Left forelimb (tissue), 1 donor: ENCODE measurements at places on chromosomes 5 and 9.

- no peak for DNase-seq
Measured at GRCh38 chr9:93132946-93133680, 938 bp downstream of the NINJ1 start.

- DNase-seq = no peak
Measured at GRCh38 chr9:124183772-124184171, 74.0 kb upstream of the NEK6 start.

- DNase-seq = no peak
Measured at GRCh38 chr5:77843570-77844372, 67.6 kb upstream of the TBCA start.

GRCh38 chr5:119708076-119708790 is 78.9 kb downstream of the FAM170A start:
- DNase-seq = no peak

DNA sequence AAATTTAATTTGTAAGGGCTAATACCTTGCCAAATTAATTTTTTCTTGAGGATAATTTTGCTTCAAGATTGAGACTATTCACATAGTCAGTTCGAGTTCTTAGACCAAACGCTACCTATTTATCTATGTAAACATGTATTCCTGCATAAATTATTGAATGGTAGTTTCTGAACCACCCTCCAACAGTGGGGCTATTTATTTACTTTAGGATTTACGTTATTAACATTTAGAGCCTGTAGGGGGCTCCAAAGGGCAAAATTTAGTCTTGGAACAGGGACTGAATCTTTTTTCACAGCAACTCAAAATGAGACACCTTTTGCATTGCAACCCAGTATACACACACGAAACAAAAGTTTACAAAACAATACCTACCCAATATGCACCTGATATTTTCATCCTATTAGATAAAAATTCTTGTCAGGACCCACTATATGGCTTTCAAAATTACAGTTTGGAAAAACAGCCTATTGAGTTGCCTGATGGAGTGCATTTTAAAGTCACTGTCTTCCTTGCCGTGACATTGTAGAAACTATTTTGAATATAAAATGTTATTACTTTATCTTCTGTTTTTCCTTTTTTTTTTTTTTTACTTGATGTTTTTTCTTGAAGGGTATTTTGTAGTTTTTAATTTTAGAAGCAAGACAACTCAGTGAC is 47.1 kb upstream of the POU4F3 start:
- no peak for DNase-seq

- no peak for DNase-seq
Measured at GRCh38 chr5:40098313-40098712, 581.4 kb upstream of the PTGER4 start.

DNA sequence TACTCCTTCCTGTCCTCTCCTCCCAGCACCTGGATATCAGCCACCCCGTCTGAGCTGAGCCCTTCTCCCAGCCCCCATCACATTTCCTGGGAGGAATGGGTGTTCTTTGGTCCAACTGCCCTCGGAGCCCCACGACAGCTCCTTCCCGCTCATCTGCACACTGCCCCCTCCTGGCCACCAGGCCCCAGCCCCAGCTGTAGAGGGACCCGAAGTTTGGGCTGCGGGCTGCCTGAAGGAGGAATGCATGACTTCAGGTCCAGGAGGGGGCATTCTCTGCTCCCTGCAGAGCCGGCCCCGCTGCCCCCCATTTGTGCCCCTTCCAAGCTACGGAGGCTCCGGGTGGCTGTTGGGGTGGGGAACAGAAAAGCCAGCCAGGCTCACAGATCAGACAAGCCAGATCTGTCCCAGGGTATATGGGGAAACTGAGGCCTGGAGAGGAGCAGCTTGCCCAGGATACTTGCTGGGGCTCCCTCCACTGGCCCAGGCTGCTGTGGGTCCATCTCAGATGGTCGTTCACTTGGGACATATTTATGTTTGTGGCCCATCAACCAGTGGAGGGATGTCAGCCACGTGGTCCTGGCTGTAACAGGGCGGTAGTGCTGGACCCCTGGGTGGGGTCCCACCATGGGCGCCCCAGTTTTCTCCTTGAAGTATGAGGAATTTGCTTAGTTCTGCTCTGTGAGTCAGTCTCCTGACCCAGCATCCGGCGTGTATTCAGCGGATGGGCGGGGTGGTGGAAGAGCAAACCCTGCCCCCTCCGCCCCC is 33.1 kb downstream of the DAB2IP start:
- no peak for DNase-seq

GRCh38 chr5:90741022-90741564 is 182.5 kb downstream of the ADGRV1 start:
- DNase-seq = no peak

DNA sequence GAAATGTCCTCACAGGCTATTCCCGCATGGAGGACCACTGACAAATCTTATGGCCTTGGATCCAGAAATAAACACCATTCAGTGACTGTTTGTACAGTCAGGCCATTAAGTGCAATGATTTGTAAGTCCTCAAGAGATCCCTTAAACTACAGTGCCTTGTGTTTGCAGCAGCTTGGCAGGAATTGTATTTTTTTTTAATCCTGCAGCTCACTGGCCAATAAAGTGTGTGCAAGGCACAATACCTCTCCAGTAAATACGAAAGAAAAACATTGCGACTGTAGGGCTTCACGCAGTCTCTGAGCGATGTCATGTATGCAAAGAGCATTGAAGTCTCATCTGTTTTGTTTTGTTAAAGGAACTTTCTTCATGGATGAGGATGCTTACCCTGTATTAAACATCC is 74.2 kb upstream of the TUSC1 start:
- no peak for DNase-seq

GRCh38 chr5:169350759-169351240 is 49.9 kb upstream of the SLIT3 start:
- no peak for DNase-seq

DNA sequence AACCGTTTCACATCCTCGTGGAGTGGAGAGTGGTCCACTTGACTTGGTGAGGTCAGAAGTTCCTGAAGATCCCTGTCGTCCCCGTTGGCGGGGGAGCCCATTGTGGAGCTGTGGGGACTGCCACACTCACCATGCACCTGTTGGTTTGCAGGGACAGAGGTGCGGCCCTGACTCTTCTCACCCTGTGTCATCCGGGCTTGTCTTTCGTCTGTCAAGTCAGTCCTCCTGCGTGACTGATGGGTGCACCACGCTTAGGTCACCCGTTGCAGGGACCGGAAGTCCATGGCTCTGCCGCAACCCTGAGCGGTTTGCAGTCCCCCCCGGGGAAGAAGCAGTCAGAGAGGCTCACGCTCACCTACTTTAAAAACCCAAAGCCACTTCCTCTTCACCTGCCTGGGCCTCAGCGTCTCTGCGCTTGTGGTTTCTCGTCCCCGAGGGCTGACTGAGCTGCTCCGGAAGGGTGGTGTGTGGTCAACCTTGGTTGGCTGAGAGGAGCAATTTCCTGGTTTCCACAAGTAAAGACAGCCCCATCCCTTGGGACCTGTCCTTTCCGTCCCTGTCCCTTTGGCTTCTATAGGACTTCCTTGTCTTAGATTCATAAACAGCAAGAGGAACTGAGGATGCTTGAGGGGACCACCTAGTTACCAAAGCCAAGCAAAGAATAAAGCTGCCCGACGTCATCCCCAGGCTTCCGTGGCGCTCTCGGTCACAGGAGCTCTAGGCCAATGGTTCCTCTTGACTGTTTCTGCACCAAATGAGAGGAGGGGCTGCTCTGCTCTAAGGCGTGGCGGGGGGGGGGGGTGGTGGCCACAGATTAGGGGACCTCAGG is 53.2 kb downstream of the USP20 start:
- DNase-seq = no peak

DNA sequence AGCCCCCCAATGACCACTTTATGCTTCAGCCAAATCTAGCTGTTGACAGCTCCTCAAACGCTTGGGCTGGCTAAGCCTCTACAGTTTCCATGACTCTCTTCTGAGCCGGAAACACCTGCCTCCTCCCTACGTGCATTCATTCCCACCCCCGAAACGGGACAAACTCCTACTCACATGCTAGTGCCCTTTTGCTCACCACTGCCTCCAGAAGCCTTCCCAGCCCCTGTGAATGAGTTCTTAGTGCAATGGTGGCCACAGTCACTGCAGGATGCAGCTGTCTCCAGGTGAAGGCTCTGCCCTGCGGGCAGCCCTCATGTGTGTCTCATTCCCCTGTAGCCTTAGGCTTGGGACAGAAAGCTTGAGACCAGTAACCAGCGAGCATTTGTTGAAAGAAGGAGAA is 68.8 kb upstream of the DAB2IP start:
- DNase-seq = no peak

GRCh38 chr9:69471433-69471832 is 146.4 kb downstream of the ENTREP1 start:
- DNase-seq = no peak

GRCh38 chr9:28439688-28440087 is 866.4 kb upstream of the C9orf72 start:
- no peak for DNase-seq

DNA sequence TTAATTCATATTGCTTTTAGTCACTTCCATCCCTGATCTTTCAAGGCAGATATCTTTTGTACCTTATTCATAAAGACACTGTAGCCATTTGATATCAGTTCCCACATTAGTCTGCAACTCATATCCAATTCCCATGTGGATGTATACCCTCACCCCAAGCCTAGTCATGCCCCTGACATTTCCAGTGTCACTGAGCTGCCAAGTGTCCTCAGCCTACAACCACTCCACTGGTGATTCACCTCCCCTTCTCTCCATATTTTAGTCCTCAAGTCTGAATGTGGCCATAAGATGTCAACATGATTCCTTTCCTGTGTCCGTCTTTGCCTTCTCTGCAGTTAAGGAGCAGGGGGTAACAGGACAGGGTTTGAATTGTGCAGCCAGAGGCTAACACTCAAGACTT is 346.9 kb downstream of the RAB3C start:
- DNase-seq = no peak

- DNase-seq = no peak
Measured at GRCh38 chr9:124800306-124801259, 23.6 kb downstream of the OLFML2A start.

DNA sequence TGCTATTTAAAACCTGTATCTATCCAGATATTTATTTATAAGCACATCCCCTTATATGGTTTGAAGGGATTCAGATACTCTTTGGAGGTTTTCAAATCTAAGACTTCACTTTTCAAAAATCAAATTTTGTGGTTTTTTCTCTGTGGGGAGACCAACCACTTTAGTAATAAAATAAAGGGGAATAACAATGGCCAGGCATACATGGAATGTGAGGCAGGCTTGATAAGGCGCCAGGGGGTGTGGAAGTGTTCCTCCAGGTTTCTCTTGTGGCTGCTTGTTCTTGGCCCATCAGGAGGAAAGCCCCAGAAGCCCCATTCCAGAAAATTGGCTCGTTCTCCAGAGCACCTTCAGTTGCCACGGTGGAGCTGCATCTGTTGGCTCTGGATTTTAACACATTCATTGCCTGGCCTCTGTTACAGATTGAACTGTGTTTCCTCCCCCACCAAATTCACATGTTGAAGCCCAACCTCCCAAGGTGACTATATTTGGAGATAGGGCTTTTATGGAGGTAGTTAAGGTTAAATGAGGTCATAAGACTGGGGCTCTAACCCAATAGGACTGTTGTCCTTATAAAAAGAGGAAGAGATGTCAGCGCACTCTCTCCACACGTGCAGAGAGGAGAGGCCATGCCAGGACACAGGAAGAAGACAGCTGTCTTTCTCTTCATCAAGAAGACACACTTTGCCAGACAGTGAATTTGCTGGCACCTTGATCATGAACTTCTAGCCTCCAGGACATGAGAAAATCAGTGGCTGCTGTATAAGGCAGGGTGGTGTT is 195.9 kb downstream of the TMEM38B start:
- no peak for DNase-seq
